Pons (tissue), 1 donor: ENCODE measurements at places on chromosomes 12 and 14.

GRCh38 chr14:64544607-64545312 lies 4.2 kb downstream of the HSPA2 start:
- DNase-seq, result no peak

DNA sequence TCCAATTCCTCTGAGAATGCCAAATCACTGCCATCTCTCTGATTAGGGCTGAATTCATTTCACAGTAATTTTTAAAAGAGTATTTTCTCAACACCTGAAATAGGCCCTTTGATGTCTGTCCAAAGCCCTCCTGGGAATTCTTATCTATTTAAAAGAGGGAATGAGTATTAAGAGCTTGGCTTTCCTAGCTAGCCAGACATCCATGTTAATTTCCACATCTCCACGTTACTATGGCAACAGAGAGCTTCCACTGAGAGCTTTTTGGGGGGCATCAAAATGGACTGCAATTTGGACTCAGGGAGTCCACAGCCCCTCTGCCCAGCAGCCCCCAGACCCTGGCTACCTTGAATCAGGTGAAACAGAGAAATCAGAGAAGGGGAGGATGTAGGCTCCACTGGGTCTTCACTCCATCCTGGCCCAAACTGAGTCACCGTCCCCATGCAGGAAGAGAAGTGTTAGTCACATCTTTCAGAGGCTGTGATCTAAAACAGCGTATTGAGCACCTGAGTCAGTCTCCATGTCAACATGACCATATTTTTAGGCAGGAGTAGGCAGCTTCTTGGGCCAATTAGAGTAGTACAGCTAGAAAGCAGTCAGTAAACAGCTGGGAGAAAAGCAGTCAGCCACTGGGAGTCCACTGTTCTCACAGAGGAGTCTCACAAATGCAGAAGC lies 7.0 kb upstream of the FICD start:
- no peak for DNase-seq

DNA sequence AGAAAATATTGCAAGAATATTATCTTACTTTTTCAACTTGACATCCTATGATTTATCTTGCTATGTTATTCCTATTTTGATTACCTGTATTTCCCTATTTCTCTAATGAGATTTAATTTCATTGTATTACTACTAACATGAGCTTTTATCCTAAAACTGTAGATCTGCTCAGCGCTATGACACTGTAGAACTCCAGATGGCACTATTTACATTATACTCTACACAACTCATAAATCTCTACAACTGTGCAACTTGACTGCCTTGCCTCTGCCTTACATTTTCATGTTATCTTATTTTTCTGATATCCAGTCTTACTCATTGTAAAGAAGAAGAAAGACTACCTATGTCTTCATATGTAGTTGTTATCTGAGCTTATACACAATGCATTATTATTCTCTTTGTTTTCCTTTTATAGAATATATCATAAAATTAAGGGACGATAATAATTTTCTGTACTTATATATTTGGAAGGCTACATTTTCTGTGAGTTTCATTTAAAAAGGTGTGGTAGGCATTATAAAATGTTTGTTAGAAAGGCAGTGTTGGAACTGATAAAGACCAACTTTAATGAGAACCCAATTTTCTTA lies 24.1 kb downstream of the NUP37 start:
- peak; percentile 28 for DNase-seq

- no peak for DNase-seq
Observed at GRCh38 chr14:104541905-104542465, 37.6 kb upstream of the C14orf180 start.

- no peak for DNase-seq
Observed at GRCh38 chr14:68469208-68469713, 323.6 kb downstream of the ZFP36L1 start.

DNA sequence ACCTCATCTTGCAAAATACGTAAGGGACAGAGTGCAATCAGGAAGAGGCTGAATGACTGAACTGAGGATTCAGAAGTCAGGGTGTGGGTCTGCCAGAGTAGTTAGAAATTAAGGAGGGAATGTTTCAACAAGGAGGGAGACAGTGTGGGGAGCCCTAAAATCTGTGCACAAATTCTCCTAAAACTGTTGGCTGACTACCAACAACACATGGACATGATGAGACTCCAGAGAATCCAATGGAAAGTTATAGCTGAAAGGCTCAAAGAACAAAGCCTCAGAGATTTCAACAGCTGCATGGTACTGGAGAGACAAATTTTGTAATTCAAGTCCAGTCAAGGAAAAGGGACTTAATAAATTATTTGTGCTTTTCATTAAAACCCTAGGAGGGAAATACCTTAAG lies 36.1 kb upstream of the NEDD1 start:
- no peak for DNase-seq

- no peak for DNase-seq
Observed at GRCh38 chr14:78245238-78245637, 75.1 kb downstream of the NRXN3 start.

DNA sequence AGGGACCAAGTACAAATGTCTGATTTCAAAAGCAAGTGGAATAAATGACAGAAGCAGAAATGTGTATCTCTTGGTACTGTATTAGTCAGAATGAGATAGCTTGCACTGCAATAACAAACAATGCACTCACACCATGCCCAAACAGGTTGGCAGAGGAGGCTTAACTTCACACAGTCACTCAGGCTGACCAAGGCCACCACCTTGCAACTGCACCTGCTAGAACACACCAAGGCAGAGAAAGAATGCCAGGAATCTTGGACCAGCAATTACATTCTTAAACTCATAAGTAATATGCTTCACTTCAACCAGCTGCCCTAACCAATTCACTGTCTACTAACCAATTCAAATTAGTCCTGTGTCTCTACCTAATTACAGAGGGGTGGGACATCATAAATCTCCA lies 378.3 kb downstream of the BCL11B start:
- DNase-seq, result no peak

DNA sequence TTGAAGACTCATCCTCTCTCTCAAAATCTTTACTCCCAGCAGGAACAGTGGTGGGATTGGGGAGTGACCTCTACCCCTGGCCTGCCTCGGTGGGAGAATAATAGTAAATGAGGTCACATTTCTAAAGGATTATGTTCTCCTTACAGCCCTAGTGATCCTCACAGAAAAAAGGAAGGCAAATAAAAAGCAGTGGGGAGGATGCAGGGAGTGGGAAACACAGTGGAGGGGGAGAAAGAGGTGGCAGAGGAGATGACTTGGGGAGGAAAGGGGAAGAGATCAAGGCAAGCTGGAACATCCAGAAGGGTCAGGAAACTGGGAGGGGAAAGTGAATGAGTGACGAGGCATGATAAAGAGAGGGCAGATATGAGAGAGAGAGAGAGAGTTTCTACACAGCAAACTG lies 8.3 kb upstream of the SYNDIG1L start:
- no peak for DNase-seq

GRCh38 chr14:51650716-51651387 lies 858 bp upstream of the FRMD6 start:
- peak; percentile 21 for DNase-seq

DNA sequence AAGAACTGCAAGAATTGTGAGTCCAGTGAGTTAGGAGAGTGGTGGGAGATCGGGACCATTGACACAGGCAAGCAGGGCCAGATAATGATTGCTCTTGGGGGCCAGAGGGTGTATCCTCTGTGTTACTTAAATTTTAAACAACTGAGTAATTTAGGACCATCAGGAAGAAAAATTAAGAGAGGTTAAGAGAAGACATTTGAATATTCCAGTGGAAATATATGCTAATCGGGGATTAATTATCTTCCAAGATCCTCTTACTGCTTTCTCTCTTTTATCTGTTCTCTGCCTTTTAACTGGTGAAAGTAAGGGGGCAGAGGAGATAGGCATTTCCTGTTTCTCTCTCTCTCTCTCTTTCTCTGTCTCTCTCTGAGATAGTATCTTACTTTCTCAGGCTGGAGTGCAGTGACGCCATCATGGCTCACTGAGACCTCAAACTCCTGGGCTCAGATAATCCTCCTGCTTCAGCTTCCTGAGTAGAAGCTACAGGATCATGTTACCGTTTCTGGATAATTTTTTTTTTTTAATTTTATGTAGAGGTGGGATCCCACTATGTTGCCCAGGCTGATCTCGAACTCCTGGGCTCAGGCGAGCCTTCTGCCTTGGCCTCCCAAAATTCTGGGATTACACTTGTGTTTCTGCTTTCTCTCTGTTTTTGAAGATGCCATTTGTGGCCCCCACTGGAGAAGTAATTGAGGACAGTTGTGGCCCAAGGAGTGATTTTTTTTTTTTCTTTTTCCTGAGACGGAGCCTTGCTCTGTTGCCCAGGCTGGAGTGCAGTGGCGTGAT lies 85.1 kb downstream of the DIP2B start:
- DNase-seq, result no peak

GRCh38 chr12:96399120-96399918 lies 920 bp downstream of the CDK17 start:
- no peak for DNase-seq

DNA sequence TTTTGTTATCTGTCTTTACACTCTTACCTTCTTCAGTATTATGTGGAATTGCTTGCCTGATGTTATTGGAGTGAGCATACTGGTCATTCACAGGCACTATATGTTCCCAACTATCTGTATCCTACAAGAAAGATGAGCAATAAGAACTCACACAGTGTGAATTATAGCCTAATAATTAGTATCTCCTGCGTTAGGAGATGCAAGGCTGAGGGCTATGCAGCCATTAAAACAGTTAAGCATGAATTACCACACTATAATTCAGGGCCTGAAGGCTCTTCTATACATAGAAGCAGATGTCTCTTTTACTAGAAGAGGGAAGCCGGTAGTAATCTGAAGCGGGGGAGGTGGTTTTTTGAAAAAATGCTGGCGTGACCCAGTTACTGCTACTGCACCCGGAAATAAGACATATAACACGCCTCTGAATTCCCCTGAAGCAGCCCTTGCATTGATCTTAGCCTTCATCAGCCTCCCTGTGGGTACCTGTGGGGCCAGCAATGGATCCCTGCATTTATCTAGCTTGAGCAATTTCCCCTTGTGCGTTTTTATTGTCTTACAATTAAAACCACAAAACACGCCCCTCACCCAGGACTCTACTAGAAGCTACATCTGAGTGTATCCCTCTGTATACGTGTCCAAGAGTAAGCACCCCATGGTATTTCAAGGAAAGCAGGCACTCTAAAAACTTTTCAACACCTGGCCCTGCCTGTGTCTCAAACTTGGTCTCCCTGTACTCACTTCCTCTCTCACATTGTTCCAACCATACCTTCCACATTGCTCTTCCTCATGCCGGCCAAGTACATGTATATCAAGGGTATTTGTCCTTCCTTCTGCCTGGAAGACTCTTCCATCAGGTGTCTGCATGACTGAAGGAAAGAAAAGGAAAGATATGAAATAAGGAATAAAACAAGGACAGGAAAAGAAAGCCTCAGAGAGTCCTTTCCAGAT lies 210.9 kb upstream of the ARID2 start:
- DNase-seq, result no peak

GRCh38 chr14:94373708-94374107 lies 14.7 kb downstream of the SERPINA1 start:
- DNase-seq, result no peak

DNA sequence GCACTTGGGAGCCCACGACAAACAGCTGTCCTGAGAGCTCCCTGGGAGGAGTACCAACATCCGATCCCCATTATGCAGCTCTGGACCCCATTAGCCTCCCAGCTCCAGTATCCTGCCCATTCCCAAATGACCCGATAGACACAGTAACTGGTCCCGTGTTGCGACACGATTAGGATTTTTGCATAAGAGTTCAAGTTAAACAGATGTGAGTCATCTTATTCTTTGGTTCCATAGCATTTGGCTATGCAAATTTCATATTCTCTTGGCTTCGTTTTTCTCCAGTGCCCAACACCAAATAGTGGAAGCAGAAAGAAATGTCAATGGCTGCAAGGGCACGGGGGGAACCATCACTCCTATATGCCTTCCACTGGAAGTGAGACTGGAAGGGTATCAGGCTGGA lies 43.0 kb upstream of the LRRC10 start:
- no peak for DNase-seq

DNA sequence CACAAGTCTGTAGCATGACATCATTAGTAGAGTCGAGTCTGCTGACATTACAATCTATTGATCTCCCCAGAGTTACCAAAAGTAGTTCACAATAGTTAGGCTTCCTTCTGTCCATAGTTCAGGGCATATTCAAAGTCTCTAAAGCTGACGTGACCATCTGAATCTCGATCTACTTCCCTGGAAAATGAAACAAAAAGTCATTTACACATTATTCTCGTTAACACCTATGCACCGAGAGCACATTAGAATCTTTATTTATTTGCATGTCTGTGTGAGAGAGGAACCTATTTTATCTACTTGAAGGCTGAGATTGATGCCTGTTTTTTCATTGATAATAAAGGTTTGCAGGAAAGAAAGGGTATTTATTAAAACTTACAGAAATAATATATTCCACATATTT lies 157.4 kb downstream of the EFCAB11 start:
- DNase-seq, result no peak

DNA sequence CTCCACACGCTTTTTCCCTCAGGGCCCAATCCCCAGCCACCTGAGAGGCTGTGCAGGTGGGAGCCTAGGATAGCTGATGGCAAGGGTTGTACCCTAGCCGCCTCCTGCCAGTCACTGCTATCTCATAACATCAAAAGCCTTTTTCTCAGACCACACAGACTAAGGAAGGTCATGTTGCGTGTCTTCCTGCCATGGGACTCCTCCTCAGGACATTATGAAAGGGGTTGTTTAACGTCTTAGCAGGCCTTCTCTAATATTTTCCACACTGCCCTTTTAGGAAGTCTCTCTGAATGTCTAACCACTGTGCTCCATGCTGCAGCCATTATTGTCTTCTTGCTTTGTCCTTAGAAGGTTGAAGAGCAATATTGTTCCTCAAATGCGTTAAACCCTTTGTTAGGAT lies 7.6 kb upstream of the SMUG1 start:
- DNase-seq, result no peak

DNA sequence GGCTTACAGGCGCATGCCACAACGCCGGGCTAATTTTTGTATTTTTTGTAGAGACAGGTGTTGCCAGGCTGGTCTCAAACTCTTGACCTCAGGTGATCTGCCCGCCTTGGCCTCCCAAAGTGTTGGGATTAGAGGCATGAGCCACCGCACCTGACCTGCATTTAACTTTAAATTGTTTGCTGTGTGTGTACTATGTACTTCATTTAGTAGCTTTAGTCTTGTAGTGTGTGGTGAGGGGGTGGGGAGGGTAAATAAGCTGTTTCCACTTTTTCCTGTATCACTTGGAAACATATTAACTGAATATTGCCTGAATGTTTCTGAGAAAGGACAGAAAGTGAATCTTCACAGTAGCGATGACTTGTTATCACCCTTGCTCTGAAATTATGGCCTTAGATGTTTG lies 8.5 kb downstream of the DLST start:
- DNase-seq, result no peak

DNA sequence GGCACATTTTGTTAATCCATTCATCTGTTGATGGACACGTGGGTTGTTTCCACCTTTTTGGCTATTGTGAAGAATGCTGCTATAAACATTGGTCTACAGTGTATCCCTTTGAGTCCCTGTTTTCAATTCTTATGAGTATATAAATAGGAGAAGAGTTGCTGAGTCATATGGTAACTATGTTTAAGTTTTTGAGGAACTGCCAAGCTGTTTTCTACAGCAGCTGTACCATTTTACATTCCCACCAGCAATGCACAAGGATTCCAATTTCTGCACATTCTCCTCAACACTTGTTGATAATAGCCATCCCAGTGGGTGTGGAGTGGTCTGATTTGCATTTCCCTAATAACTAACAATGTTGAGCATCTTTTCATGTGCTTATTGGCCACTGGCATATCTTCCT lies 6.9 kb upstream of the SVOP start:
- no peak for DNase-seq

GRCh38 chr12:31316891-31317290 lies 9.1 kb downstream of the SINHCAF start:
- no peak for DNase-seq

- DNase-seq, result peak; percentile 76
Observed at GRCh38 chr12:49672301-49673217, 34.6 kb downstream of the FMNL3 start.
